Effector CD4-positive, alpha-beta T cell (primary cell): ENCODE measurements at places on chromosomes 16 and 17.

GRCh38 chr17:17815062-17815406 is 21.8 kb downstream of the SREBF1 start:
- no peak for DNase-seq

DNA sequence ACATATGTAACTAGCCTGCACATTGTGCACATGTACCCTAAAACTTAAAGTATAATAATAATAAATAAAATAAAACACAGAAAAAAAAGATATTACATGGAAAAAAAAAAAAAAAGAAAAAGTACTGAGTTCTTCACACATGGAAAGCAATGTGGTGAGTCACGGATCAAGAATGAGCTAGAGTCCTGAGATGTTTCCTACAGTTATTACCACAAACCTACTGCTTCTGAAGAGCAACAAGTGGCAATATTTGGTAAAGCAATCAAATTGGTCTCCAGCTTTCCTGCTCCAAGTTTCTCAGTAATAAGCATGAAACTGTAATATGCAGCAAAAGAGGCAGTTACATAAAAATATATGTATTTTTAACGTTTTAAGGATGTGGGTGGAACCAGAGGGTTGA is 223.3 kb upstream of the SALL1 start:
- no peak for DNase-seq

DNA sequence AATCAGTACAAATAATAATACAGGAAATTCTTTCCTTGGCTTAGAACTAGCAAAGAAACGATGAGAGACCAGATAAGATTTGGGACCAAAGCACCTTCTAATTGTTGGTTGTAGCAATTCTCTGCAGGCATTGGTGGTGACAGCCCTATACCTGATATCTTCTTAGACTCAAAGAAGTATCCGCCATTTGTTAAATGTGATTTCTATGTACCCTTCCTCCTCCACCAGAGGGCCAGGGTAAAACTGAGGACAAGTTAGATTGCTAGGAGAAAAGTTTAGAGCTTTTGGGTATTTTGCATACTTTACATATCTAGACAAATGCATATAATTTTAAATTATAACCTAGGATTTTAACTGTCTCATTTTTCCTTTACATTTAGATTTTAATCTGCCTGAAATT is 304.3 kb downstream of the HS3ST4 start:
- no peak for DNase-seq

DNA sequence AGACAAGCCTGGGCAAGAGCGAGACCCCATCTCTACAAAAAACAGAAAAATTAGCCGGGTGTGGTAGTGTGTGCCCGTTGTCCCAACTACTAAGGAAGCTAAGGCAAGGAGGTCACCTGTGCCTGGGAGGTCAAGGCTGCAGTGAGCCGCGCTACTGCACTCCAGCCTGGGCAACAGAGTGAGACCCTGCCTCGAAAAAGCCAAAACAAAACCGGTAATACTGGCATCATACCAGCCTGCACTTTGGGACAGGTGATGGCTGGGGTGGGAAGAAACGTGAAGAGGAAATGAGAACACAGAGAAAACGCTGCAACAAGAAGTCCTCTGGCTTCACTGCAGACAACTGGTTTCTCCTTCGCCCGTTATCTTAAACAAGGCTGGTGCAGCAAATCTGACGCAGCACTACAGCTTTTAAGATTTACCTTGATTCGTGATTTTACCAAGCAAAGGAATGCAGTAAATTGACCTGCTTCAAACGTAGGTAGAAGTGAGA is 725 bp upstream of the CASC3 start:
- DNase-seq: no peak

DNA sequence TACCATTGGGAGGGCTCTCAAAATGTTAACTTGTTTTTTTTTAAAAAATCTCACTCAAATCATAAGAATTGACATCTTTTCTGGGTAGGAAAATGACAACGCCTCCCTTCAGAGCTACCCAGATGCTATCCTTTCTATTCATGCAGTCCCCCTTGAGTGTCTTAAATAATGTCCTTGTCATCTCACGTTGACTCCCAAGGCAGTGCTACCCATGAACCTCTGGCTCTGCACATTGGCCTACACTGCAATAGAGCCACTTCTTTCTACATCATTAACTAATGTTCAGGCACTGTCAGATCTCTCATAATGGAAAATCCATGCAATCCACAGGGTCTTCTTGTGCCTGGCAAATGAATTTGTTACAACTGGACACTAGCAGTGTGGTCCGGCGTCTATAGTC is 569.8 kb upstream of the ZFHX3 start:
- no peak for DNase-seq

DNA sequence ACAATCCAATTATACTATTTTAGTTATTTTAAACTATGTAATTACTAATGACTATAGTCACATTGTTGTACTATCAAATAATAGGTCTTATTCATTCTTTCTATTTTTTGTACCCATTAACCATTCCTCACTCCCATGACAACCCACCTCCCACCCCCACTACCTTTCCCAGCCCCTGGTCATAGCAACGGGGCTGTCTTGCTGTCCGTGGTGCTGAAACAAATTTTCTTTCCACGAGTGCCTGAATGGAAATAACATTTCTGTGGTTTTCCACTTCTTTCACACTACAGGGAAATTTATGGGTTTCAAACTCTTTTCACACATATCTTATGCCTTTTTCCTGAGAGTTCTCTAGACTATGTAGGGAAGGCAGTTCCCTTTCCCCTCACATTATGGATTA is 326.6 kb downstream of the PHKB start:
- DNase-seq: no peak

DNA sequence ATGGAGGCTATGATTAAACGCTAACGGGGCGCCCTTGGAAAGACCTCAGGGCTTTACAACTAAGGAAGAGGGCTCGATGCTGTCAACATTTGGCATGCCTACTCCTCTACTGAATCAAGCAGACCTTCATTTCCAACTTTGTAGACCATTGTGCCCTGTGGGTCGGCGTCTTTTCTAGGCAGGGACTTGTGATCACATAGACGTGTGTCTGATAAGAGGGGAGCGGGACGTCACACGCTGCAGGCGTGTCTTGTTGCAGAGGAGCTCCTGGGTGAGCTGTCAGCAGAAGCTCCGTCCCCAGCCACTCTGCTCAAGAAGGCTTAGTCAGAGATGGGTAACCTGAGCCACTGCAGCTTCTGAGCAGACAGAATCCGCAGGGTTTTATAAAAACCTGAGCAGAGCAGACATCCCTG is 2.8 kb downstream of the MAPK8IP3 start:
- no peak for DNase-seq

DNA sequence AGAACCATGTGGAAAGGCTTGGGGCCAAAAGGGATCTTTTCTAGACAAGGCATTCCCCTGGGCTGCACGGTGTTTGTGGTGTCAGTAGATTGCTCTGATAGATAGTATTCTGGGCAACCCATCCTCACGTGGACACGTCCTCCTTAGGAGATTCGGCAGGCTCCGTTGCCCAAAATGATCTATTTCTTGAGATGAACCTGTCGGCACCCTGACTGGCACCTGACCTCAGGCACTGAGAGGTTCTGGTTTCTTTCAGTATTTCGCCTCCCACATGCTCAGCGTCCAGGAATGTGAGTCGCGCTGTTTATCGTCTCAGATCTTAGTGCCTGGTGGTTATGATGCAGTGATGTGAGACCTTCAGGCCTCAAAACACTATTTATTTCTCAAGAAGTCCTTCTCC is 89.7 kb downstream of the MARCHF10 start:
- no peak for DNase-seq

DNA sequence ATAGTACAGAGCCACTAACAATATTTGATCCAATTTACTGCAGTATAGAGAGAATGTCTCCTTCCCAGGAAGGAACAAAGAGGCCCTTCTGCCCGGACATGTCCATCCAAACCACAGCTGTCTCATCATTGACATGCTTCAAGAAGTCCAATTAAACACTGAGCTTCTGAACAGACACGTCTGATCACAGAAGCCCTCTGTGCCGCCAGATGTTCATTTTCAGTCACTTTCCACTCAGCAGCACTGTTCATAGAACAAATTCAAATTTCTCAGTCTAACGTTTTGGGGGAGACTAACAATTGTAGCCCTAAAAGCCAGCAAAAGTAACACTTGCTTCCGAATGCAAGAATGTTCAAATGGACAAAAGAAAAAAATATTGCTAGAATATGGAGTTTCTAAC is 15.3 kb downstream of the ZC3H7A start:
- DNase-seq: no peak

- DNase-seq: no peak
Measured at GRCh38 chr17:71003736-71004135, 834.4 kb downstream of the KCNJ2 start.

- DNase-seq: no peak
Measured at GRCh38 chr16:83402967-83403366, 404.8 kb upstream of the HSBP1 start.

- DNase-seq: no peak
Measured at GRCh38 chr16:66517586-66518263, 32.2 kb downstream of the TK2 start.

- no peak for DNase-seq
Measured at GRCh38 chr16:51053775-51054174, 97.3 kb downstream of the SALL1 start.

- no peak for DNase-seq
Measured at GRCh38 chr16:54373534-54374520, 87.2 kb upstream of the IRX3 start.

DNA sequence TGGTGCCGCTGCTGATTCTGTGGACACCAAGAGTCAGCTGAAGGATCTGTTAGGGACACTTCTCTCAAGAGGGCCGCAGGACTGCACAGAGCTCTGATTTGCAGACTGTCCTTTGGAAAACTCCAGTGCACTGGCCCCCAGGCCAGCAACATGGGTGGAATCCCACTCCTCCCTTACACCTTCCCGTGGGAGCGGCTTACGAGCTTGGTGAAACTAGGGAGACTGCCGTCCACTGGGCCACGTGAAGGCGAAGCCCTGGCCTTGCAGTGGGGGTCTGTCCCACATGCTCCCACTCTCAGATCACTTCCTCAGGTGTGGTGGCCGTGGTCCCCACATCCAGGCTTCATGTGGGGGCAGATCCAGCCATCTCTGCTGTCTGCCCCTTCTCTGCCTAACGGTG is 36.4 kb downstream of the PSME3IP1 start:
- DNase-seq: no peak

DNA sequence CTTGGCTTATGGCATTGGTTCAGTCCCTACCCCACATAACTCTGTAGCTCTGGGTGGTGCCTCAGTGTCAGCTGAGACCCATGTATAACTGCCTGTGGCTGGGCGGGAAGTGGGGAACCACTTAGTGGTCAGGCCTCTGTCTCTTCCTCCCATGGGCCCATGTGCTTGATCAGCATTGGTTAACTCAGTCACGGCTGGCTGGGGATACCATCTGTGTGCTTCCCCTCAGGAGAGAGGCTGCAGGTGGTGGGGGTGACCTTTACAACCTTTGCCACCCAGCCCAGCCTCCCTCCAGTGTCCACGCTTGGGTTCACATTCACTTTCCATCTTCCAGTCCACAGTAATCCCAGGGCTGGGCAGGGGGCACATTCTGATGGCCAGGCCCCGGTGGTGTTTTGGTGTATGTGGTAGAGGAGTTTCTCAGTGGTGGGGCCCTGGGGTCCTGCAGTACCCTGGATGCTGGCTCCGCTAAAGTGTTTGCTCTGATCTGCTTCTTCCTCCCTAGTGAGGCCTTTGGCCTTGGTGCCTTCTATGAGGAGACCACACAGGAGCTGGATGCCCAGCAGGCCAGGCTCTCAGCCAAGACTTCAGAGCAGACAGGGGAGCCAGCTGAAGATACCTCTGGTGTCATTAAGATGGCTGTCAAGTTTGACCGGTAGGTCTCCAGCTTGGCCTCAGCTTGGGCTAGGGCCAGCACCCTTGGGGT is 10.2 kb upstream of the NFATC3 start:
- DNase-seq: no peak

DNA sequence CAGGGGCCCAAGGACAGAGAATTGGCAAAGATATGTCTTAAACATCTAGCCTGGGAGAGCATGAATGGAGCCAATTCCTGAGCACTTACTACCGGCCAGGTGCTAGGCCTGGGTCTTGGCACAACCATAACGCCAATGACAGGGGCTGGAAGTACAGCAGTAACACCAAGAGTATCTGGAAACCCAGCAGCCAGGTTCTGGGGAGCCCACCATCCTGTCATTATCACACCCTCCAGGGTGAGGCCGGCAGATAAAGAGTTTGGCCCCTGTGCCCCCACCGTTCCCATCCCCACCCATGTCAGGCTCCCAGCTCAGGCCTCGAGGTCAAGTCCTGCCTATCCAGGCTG is 508 bp upstream of the TMC8 start:
- no peak for DNase-seq

DNA sequence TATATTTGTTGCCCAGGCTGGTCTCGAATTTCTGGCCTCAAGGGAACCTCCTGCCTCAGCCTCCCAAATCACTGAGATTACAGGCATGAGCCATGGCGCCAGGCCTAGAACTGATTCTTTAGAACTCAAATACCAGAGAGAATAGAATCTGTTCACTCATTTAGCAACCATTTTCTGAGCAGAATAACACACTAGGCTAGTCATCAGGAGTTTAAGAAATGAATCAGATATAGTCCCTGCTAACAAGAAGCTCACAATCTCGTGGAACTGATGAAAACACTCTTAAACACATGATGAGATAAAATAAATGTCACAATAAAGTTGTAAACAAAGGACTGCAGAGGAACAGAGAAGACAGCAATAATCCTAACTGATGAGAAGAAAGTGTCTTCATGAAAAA is 55.8 kb upstream of the ADCY9 start:
- no peak for DNase-seq

DNA sequence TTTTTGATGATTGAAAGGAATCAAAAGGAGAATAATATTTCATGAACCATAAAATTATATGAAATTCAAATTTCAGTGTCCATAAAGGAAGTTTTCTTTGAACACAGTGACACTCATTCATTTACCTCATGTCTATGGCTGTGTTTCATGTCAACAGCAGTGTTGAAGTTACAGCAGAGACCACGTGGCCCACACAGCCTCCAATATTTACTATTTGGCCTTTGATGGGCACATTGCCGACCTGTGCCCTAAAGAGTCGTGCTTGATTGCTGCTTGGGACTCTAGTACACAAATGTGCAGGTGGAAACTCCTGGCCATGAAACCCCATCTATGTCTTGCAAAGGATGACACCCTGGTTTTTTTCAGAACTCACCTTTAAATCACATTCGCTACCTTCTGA is 57.0 kb downstream of the CES1 start:
- DNase-seq: no peak

- no peak for DNase-seq
Measured at GRCh38 chr16:89646906-89647305, 10.6 kb downstream of the CHMP1A start.

- DNase-seq: no peak
Measured at GRCh38 chr16:11143372-11144035, 112.5 kb downstream of the SOCS1 start.

- DNase-seq: no peak
Measured at GRCh38 chr16:67248073-67248400, 742 bp upstream of the SLC9A5 start.

GRCh38 chr16:66266436-66267291 is 99.8 kb upstream of the CDH5 start:
- DNase-seq: no peak
